NCI-H69 (cell line): ENCODE measurements at places on chromosomes 12 and 14.

DNA sequence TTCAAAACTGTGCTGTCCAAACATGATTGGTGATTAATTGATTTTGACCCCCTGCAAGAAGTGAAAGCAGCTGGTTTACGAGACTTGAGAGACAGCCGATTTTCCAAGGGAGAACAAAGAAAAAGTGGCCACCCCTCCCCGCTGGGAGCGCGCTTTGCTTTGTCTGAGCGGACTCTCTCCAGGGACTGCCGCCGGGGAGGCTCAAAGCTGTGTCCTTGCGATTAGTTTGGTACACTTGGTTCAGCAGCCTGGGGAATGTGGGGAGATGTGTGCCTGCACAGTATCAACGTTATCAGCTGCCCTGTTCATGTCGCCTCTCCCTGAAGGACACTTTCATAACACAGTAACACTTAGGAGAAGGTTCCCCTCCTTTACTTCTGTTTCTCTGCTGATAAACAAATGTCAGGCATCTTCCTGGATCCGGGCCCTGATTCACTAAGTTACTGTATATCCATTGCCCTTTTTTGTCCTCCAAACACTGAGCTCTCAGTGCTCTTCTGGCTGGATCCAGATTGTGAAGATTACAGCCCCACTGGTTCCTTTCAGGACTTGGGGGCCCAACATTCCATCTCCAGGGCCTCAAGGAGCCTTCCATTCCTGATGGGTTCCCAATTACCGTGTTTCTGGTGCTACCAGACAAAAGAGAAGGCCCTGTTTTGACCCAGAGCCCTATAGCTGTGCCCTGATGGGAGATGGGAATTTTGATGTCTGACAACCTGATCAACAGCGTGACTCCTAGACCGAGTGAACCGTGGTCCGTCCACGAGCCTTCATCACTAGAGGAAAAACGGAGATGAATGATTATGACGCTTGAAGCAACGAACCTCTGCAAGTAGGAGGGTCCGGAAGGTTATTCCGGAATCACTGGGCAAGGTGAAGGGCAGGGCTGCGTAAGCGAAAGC, 31.7 kb upstream of the TUBA1C start:
- peak; percentile 97 for DNase-seq

GRCh38 chr14:64707661-64708060, 3.4 kb downstream of the PLEKHG3 start:
- DNase-seq = no peak

- DNase-seq = no peak
These were observed 85.5 kb downstream of the PDE3A start for GRCh38 chr12:20453756-20454310.

- no peak for DNase-seq
These were observed 73.5 kb downstream of the TTC7B start for GRCh38 chr14:90742729-90743128.

GRCh38 chr12:104958805-104959334, 780 bp upstream of the SLC41A2 start:
- peak; percentile 66 for DNase-seq

GRCh38 chr14:54582334-54582733, 15.4 kb downstream of the SAMD4A start:
- DNase-seq = no peak

DNA sequence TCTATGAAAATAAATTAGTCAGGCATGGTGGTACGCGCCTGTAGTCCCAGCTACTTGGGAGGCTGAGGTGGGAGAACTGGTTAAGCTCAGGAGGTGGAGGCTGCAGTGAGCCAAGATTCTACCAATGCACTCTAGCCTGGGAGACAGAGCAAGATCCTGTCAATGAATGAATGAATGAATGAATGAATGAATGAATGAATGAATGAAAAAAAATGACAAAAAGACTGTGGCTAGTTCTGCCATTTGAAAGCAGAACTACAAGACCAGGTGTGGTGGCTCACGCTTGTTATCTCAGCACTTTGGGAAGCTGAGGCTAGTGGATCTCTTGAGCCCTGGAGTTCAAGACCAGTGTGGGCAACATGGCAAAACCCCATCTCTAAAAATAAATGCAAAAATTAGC, 32.2 kb upstream of the NPFF start:
- no peak for DNase-seq

- no peak for DNase-seq
These were observed 10.0 kb downstream of the VWF start for GRCh38 chr12:6114476-6114870.

GRCh38 chr12:65086236-65086635, 34.9 kb downstream of the WIF1 start:
- no peak for DNase-seq

- DNase-seq = peak; percentile 66
These were observed 76.6 kb upstream of the GZMB start for GRCh38 chr14:24710403-24711112.

GRCh38 chr14:78142998-78143397, 27.2 kb upstream of the NRXN3 start:
- no peak for DNase-seq

- no peak for DNase-seq
These were observed 269.0 kb downstream of the NOVA1 start for GRCh38 chr14:26328791-26329190.

- no peak for DNase-seq
These were observed 26.8 kb downstream of the BCAT1 start for GRCh38 chr12:24922090-24922489.

DNA sequence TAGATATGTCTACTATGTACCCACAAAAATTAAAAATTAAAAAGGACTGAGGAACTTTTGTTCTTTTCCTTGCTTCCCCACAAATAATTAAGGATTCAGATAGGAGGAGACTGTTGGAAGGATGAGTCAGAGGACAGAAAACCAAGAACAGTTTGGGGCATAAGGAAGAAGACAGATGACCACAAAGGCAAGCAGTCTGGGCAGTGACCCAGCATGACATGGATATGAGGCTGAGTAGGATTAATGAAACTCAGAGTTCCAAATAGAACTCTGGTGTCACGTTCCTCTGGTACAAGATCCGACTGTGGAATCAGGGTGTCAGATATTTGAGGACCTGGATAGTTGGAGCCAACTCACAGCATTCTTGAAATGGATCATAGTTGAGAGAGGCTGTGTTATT, 89.3 kb upstream of the SLC38A4 start:
- DNase-seq = no peak

DNA sequence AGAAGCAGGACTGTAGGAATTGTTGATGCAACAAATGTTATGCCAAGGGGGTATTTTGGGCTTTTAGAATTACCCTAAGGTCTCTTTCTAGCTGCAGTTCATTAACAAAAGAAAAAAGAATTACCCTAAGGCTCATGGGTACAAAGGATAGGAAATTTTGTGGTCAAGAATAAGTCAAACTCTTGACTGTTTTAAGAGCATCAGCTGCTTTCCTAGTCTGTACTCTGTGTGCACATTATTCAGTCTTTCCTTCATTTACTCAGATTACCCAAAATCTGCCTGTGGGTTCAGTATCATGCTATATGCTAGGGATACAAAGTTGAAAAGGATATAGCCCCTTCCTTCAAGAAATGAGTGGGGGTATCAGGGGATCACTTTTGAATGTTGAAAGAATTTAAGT, 36.5 kb upstream of the CCDC88C start:
- DNase-seq = no peak

DNA sequence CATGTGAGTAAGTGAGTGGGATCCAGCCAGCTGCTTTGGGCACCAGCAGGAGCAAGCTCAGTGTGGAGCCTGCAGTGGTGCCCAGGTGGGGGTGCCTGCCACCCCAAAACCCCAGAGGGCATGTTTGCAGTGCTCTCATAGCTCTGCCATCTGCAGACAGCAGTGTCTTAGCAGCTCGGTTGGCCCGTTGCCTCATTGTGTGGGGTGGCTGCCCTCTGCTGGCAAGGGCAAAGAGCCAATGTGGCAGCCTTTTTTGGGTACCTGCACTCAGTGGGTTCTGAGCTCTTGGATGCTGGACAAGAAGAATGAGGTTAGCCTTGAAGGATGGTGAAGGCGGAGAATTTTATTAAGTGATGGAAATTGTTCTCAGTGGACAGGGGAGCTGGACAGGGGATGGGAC, 52.3 kb downstream of the NEUROD4 start:
- DNase-seq = peak; percentile 95

DNA sequence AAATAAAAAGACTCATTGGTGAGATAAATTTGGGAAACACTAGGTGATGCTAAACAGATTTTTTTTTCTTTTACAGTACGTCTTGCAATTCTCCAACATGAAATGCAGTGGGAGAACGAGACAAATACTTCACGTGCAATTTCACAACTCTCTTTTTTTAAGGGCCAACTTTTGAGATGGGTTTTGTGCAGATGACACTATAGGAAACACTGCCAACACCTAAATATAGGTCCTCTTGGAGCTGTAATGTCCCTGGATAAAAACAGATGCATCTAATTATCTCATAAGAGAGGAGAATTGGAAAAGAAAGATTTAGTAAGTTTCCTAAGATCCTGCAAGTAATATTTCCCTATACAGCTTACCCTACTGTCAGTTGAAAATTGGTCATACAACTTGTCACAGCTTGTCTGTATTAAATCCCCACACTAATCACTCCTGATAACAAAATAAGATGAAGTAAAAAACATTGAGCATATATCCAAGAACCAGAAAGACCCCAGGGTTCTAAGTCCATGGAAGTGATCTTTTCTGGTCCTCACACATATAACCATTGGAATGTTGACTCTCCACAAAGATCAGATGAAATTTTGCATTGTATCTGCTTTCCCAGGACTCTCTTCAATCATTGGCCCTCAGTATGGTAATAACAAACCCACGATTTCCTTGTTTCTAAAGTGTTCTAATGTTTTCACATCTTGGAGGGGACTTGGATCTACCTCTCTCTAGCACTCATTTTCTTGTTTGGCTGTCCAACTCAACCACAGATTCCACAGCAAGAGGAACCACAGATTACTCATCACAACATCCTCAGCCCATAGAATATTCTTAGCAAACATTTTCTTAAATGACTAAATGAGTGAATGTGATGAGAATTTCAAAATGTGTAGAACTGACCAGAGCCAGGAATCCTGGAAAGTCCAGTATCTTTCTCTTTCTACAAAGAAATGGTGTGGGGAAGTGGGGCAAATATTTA, 769.4 kb upstream of the USP15 start:
- no peak for DNase-seq

DNA sequence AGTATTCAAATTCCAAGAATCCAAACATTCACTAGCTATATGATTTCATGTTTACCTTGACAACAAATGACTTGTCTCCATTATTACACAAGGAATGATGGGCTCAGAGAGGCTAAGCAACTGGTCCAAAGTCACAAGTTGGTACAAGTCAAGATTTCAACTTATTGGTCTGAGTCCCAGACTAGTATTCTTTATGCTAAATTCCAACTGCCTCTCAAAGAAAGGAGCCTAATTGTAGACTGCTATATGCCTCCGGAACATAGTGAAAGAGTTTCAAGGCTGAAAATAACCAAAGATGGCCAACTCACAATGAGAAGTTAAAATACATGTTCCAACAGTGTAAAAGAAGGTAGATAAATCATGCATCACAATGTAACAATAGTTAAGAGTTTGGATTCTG, 7.5 kb downstream of the BTG1 start:
- no peak for DNase-seq

DNA sequence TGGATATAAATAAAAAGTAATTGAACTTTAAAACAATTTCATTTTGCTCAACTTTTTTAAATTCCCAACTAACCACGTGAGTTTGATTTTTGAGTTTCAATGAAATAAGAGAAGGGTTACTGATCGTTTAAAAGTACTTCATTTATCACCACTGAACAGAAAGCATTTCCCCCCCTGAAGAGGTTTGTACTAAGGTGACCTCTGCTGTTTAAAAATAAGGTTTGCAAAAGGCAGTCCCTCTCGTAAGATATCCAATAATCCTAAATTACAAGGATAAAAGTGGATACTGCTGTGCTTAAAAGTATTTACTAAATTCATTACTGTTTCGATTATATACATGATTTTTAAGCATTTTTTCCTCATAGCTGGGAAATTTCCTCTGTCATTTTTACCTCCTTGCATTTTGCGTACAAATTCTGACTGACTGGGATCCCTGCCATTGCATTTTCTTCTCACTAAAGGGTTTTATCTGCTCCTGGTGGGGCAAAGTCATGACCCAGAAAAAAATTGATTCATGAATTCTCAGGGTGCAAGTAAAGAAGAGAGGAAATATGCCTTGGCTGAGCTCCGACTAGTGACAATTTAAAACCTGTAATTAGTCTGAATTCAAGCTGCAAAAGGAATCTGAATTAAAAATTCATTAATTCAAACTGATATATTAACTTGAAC, 463.8 kb downstream of the PRKD1 start:
- peak; percentile 97 for DNase-seq

DNA sequence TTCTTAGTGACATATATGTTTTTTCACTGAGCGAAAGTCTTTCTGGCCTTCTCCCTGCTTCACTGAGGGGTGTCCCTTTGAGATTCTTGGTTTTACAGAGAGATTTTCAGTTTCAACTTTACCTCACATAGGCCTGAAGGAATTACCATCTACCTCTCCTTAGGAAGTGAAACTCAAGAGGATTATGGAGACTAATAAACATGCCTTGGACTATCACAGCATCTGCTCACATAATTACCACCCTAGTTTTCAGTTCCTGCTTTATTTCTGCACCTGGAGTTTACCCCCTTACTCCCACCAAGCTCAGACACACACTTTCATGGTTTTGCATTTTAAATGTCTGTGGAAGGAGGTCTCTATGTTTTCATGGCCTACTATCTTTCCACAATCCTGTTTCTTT, 118.3 kb upstream of the SCAF11 start:
- DNase-seq = peak; percentile 15

DNA sequence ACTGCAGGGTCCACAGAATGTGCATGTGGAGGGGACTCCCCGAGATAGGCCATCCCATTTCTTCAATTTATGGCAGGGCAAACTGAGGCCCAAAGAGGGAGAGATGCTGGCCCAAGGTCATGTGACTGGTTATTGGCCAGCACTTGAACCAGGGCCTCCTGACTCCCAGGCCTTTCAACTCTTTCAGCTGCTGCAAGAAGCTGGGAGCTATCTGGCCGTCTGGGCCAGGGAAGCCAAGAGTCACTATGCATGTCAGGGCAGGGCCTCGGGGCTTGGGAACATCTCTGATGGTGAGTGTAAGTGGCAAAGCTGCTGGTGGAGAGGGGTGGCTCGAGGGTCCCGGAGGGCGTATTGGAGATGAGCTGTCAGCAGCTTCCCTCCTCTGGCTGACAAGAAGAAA, 9.5 kb upstream of the LTBP2 start:
- no peak for DNase-seq

GRCh38 chr12:25074954-25075353, 120.0 kb downstream of the DNAI7 start:
- no peak for DNase-seq

- DNase-seq = no peak
These were observed 107.0 kb upstream of the PTHLH start for GRCh38 chr12:28079539-28079938.

GRCh38 chr14:96987086-96987474, 189.9 kb downstream of the VRK1 start:
- DNase-seq = no peak

GRCh38 chr12:91482231-91482630, 299.6 kb upstream of the DCN start:
- no peak for DNase-seq
